ENCODE measurements at places on chromosomes 7 and 10.

- peak; percentile 38 for DNase-seq
These were observed 620.4 kb downstream of the GALNT17 start for GRCh38 chr7:71752171-71752935.

GRCh38 chr7:11668727-11669126 lies 163.3 kb downstream of the THSD7A start:
- no peak for DNase-seq

DNA sequence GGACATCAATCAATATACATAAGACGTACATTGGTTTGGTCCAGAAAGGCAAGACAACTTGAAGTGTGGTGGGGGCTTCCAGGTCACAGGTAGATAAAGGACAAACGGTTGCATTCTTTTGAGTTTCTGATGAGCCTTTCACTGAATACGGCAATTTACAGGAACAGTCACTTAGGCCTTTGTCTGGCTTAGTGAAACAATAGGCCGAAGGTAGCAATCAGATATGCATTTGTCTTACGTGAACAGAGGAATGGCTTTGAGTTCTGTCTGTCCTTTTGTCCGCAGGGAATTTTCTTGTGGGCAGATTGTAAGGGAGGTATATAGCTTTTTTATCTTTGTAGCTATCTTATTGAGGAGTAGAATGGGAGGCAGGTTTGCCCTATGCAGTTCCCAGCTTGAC lies 10.8 kb upstream of the STN1 start:
- no peak for DNase-seq

- DNase-seq: no peak
These were observed 40.0 kb upstream of the INSIG1 start for GRCh38 chr7:155257482-155258225.

DNA sequence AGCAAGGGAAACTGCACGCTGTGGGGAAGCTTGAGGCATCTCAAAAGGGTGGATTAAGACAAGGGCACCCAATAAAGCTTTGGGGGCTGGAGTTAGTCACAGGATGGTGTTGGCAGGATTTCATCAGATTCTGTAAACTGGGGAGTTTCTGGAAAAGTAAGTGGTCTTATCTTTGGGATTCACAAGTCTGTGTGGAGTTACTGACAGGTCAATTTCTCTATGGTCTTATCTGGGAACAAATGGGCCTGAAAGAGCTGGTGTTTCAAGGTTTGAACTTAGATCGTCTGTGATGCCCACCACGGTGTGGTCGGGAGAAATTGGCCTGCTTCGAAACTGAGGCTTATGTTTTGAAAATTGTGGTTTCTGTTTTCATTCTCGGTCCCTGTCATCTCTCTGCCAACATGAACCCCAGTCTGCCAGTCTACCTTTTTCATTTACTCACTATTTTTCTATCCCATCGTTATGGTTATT lies 23.8 kb upstream of the AOAH start:
- no peak for DNase-seq
